ENCODE measurements at places on chromosomes 13 and 19.

- DNase-seq, result no peak
Observed at GRCh38 chr13:44147233-44147632, 226.4 kb upstream of the SERP2 start.

- no peak for DNase-seq
Observed at GRCh38 chr13:29171244-29171643, 351.1 kb downstream of the MTUS2 start.

- no peak for DNase-seq
Observed at GRCh38 chr13:38046049-38046376, 176.4 kb upstream of the TRPC4 start.

- DNase-seq, result no peak
Observed at GRCh38 chr13:20232556-20233277, 598 bp upstream of the GJB6 start.

GRCh38 chr19:52248241-52248640 lies 21.1 kb upstream of the ZNF766 start:
- no peak for DNase-seq

- no peak for DNase-seq
Observed at GRCh38 chr13:35906636-35907035, 224.5 kb downstream of the DCLK1 start.
